Left ventricle myocardium superior (tissue), 1 donor: ENCODE measurements at places on chromosomes 5 and 9.

DNA sequence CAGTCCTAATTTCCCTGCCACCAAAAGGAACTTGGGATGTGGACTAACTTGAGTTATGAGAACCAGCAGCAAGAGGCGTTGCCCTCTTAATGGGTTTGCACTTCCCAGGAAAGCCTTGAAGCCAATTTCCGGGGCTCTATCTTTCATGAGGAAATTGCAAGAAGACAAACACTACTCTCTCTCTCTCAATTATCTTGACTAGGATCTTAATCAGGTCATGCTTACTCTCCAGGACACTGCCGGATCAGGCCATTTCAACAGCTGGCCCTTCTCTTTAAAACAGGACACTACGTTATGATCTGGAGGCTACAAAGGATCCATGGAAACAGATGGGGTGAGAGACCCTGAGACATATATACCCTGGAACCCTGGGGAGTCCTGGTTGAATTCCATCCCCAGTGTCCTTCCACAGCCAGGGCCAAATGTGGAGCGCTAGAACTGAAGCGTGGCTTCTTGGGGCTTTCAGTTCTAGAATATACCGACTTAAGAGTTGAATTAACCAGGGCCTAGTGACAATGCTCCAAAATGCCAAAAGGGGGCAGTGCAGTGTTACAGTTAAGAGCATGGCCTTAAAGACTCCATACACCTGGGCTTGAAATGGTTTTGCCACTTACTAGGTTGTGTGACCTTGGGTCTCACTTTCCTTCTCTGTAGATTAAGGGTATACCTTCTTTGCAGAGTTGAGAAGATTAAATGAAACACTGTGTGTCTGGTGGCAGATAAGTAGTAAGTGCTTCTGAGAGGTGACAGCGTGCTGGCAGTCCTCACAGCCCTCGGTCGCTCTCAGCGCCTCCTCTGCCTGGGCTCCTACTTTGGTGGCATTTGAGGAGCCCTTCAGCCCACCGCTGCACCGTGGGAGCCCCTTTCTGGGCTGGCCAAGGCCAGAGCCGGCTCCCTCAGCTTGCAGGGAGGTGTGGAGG lies 21.1 kb downstream of the FAM219A start:
- DNase-seq: no peak

DNA sequence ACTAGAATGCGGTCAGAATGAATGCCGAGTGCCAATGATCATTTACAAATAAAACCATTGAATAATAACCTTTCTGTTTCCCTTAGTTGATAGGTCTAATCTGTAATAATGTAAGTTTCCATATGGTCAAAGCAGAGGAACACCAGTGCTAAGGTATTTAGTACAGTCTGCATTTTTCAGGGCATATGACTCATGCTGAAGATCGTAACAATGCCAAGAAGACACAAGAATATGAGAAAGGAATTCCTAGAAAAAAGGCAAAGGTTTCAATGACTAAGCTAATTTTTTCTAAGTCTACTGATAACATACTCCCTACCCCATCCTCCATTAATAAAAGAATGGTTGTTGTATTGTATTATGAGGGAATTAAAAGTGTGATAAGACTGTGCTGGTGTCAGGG lies 2.8 kb downstream of the OR1L8 start:
- DNase-seq: no peak

DNA sequence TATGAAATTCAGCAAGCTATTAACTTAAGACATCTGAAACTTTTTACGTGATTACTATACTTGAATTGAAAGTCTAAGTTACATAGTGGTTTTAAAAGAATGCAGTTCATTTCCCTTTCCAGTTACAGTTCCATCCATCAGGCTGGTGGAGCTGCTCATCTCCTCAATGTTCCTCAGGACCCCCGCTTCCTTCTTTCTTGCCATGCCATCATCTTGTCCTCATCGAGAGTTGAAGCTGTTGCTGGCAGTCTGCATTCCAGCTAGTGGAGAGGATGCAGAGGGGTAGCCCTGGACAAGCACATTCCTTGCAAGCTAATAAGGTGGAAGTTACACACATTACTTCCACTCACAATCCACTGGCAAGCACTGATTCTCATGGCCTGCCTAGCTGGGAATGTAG lies 8.8 kb upstream of the RNF183 start:
- no peak for DNase-seq

DNA sequence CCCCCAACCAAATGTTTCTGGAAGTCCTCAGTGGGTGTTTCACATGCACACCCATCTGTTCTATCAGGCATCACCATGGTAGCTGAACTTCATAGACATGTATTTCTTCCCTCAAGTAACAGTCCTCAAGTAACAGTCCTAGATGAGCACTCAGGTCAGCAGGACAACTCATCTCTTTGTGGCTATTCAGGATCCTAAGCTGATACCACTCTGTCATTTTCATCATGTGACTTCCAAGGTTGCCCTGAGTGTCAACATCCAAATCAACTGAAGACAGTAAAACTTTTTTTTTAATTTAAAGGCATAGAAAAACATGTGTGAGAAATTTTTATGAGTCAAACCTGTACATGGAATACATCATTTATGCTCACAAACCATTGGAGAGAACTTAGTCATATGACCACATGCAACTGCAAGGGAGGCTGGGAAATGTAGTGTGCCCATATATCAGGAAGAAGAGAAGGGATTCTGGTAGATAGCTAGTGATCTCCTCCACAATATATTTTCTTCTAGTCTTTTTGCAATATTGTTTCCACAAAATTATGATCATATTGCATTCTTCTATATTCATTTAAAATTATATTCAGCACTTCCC lies 64.2 kb upstream of the FST start:
- DNase-seq: no peak

GRCh38 chr5:121899346-121899745 lies 47.7 kb downstream of the FTMT start:
- no peak for DNase-seq

GRCh38 chr5:151378616-151379015 lies 31.3 kb upstream of the SLC36A2 start:
- no peak for DNase-seq

- DNase-seq: peak; percentile 85
These were observed 19.2 kb downstream of the GSN start for GRCh38 chr9:121286973-121287741.

DNA sequence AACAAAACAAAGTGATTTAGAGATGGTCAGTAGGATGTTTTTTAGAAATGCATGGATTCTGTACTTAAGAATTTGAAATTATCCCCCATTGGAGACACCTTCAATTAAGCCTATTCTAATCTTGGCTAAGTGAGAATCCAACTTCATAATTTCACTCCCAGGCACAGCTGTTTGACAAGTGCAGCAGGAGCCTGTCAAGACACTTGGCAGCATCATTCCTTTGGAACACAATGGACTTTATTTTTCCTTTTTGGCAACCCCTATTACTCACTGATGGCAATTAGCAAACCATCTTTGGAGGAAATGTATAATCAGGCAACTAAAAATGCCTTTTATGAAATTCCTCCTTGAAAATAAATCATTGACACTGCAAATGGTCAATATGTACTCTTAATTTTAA lies 194.7 kb downstream of the GLIS3 start:
- peak; percentile 41 for DNase-seq

- no peak for DNase-seq
These were observed 402.9 kb downstream of the ZSWIM6 start for GRCh38 chr5:61734966-61735365.

DNA sequence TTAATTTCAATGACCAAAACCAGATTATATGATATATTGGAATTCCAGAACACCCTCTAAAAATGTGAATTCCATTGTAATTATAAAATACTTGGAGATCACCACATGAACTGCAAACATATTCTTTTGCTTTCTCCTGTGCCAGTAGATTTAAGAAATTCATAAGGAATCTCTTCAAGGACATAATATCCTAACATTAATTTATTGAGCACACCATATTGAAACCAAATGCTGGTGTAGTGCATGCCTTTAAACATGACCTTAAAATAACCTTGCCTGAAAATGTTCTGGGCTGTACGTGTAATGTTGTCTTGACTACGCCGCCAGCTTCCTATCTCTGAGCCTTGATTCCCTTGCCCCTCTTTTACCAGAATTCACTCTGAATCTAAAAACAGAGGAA lies 205.0 kb upstream of the ACTBL2 start:
- DNase-seq: no peak

DNA sequence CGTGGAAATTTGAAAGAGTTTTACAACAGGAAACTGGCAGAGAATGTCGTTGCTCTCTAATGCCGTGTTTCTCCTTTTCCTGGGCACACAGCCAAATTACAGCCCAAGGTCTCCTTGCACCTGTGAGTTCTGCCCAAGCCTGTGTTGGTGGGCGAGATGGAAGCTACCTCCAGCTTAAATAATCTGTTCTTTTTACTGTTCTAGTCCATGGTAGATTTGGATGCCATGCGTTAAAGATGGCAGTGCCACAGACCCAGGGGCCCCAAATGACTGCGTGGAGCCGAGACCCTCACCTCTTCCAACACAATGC lies 92.6 kb upstream of the IRX4 start:
- no peak for DNase-seq

DNA sequence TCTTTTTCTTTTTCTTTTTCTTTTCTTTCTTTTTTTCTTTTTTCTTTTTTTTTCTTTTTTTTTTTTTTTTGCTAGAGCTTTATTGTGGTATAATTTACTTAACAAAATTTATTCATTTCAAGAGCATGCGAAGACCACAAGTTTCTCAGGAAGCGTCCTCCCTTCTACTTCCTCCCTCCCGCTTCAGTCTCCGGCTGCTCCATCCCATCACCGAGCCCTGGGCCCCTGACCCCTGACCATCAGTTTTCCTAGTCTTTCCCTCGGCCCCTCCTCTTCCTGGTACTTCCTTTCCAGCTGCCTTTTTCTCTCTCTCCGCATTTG lies 34.7 kb downstream of the C9orf152 start:
- DNase-seq: no peak

DNA sequence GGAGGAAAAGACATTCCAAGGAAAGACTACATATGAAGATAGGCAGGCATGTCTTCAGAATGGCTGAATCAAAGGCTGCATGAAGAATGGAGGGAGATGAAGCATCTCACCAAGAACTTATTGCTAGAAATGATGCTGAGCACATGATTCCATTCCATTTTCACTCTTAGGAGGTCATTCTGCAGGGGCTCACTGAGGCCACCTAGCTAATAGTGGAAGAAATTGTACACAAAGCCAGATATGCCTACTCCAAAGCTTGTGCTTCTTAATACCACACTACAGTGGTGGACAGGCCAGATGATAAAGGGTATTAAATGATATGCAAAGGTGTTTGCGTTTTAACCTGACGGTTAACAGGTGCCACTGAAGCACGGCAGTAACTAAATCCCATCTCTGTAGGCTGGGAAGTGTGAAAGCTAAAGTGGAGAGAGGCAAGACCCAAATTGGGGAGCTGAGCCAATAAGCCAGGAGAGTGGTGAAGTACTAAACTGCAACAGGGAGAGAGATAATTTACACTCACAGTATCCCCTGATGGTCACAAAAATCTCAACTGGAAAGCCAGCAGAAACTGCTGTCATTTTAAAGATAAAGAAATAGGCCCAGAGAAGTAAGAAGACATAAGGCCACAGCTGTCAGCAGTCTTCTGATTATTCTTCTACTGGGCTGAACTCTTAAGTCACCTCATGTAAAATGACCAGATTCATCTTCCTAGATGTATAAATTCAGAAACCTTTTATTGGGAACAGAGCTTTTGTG lies 14.6 kb downstream of the NDUFA8 start:
- no peak for DNase-seq
